ENCODE measurements at places on chromosomes 4 and X.

GRCh38 chr4:41814565-41814964, 66.0 kb upstream of the PHOX2B start:
- DNase-seq = no peak

- DNase-seq = no peak
These were observed 258.2 kb upstream of the JADE1 start for GRCh38 chr4:128551280-128551679.

DNA sequence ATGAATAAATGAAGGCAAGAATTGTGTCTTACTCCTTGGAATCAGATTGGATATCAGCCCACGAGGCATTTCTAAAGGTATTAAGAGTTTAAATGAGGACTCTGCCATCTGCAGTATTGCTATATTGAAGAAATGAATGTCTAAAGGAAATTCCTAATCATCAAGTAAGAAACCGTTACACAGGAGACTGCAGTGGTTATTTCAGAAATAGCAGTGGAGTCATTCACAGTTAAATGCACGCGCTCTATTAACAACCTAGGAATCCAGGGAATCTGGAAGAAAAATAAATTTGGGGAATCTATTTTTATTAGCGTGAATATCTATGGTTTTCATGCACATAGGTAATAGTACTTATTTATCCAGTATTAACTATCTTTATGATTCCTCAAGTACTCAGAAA, 334.2 kb downstream of the TENM3 start:
- DNase-seq = no peak

DNA sequence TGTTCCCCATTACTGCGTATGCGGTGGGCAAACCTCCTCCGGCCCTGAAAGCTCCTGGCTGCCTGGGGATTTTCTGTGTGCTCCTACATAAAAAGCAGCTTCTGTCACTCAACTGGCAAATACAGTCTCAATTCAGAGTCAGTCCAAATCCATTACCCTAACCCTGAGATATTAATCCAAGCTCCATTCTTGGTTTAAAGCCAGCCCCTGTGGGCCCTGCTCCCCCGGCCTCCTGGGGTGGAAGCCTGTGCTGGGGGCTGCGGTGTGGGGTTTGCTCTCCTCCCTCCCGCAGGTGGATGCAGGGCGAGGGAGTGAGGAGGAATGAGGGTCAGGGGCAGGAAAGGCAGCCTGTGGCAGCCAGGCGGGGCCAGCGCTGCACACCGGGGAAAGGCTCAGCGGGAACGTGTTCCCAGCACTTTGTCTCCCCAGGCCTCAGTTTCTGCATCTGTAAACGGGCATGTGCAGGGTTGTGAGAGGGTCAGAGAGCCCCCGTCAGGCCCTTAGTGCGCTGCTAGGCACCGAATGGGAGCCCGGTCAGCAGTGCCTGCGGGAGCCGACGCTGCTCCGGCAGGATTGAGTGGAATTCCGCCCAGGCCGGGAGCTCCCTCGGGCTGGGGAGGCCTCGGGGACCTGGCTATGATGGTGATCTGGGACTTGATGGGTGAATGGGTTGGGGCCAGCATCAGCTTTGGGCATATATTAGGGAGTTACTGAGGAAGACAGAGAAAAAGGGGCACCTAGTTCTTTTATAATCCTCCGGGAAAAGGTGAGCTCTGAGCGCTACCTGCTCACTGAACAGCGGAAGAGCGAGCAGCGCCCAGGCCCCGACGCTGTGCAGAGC, 6.3 kb upstream of the RGS12 start:
- no peak for DNase-seq

DNA sequence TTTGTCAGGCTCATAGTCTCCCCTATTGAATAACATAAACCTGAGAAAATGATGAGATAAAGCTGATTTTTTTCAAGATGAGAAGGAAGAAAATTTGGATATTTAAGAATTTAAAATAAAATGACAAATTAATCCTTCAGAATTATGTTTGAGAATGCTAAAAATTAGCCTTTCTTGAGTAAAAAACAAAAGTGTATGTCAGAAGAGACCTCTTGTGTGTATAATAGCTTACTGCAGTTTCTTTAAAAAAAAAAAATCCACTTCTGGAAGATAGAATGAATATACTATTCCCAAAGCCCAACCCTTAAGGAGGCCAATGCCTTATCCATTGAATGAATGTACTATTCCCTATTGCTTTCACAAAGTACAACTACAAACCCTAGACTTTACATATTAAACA, 281.8 kb downstream of the RAPGEF2 start:
- no peak for DNase-seq

DNA sequence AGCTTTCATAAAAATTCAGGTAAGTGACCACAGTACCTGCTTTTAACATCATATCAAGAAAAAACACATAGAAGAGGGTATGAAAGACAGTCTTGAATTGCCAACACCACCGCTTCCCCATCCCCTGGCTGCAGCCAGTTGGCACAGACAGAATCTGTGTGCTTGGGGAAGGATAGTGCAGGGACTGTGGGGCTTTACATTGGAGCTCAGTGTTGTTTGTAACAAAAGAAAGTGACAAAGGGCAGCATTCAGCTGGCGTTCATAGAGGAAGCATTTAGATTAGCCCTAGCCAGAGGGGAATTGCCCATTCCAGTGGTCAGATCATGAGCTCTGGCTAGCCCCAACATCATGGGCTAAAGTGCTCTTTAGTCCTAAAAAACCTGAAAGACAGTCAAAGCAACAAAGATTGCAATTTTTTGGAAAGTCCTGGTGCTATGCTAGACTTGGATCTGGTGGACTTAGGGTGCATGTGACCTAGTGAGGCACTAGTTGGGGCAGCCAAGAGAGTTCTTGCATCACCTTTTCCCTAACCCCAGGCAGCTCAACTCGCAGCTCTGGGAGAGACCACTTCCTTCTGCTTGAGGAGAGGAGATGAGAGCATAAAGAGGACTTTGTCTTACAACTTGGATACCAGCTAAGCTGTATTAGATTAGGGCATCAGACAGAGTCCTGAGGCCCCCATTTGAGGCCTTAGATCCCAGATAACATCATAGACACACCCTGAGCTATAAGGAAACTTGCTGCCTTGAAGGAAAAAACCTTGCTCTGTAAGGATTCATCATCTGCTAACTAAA, 1602.4 kb upstream of the ADGRL3 start:
- no peak for DNase-seq

GRCh38 chrX:70439016-70439415, 5.6 kb upstream of the DLG3 start:
- no peak for DNase-seq

- DNase-seq = no peak
These were observed 124.6 kb downstream of the NDST3 start for GRCh38 chr4:118158763-118159375.

DNA sequence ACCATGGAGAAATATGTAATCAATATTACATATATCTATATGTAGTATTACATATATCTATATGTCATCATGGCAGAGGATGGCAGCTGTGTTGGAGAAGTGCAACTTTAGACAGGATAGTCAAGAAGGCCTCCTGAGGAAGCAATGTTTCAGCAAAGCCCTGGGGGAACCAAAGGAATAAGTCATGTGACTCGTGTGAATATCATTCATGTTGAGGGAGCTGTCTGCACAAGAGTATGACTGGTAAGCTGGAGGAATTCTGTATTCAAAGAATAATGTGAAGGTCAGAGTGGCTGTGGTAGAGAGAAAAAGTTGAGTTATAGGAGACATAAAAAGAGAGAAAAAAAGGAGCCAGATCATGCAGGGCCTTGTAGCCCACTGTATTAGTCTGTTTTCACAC, 92.9 kb upstream of the EDNRA start:
- no peak for DNase-seq

- DNase-seq = no peak
These were observed 494.0 kb downstream of the PDGFC start for GRCh38 chr4:156477636-156478035.

- DNase-seq = no peak
These were observed 33.3 kb upstream of the RAB33B start for GRCh38 chr4:139420652-139421051.

GRCh38 chr4:183370786-183371185, 48.6 kb upstream of the CLDN24 start:
- no peak for DNase-seq

GRCh38 chr4:27429364-27429871, 568.8 kb downstream of the STIM2 start:
- no peak for DNase-seq

GRCh38 chr4:60657807-60658206, 542.3 kb upstream of the ADGRL3 start:
- no peak for DNase-seq

- no peak for DNase-seq
These were observed 35.5 kb downstream of the CCNI start for GRCh38 chr4:77040270-77040669.

DNA sequence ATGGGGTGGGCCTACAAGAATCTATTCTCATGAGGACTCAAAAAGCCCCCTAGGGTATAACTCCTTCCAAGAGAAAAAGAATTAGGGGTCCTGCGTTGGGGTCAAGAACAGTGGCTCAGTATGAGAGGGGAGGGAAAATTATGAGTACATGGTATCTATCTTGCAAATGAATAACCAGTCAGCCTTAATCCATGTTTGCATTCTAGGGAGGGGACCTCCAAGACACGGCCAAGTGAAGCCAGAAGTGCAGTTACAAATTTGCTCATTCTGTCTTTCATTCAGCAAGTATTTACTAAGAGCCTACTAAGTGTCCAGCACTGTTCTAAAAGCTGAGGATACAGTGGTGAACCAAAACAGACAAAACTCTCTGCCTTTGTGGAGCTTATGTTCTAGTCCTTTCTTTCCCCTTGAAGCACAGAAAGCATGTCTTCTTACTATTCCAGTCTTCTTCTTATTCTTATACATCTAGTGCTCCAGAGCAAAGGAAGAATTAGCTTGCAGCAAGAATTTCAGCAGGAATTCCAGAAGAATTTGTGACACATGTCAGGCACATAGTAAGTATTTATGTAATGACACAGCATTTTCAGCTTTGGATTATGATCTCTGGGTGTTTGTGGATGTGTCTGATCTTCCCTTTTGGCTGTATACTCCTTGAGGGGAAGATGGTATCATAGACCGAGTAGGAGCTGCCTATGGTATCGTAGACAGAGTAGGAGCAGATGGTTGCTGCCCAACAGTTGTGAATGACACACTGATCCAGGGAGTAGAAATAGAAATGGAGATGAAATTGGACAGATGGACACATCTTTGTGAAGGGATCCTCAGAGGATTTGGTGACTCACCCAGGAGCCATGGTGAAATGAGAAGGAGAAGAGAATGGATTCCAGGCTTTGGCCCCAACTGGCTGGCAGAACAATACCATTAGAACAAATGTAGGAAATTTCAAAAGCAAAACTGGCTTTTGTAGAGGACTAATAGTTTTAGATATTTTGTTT, 75.9 kb downstream of the COQ2 start:
- no peak for DNase-seq

DNA sequence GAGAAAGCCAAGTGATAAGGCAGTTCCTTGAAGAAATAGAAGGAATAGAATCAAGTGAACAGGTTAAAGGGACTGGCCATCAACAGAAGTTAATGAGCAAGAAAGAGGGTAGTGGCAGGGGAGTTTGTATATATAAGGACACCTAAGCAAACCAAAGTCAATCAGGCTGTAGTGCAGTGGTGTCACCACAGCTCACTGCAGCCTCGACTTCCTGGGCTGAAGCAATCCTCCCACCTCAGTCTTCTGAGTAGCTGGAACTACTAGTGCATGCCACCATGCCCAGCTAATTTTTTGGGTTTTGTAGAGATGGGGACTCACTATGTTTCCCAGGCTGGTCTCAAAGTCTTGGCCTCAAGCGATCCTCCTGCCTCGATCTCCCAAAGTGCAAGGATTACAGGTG, 15.9 kb downstream of the ACOT9 start:
- DNase-seq = no peak

- no peak for DNase-seq
These were observed 90.7 kb upstream of the ADRA2C start for GRCh38 chr4:3675251-3676115.

DNA sequence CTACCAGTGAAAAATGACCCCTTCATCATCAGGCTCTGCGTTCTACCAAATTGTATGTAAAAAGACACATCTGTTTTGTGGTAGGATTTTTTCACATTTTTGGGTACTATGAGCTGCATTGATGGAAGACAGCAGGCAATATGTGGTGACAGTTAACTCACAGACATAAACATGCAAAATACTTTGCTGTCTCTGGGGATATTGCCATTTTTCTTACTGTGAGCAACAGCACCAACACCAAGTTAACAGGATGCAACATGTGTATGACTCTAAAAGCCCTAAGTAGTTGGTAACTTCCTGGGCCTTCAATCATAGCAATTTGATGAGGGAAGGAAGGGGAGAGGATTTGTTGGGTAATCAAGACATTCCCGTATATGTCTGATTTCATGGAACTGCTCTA, 56.4 kb upstream of the DRP2 start:
- DNase-seq = no peak

GRCh38 chr4:36323816-36324419, 42.5 kb downstream of the DTHD1 start:
- DNase-seq = no peak

DNA sequence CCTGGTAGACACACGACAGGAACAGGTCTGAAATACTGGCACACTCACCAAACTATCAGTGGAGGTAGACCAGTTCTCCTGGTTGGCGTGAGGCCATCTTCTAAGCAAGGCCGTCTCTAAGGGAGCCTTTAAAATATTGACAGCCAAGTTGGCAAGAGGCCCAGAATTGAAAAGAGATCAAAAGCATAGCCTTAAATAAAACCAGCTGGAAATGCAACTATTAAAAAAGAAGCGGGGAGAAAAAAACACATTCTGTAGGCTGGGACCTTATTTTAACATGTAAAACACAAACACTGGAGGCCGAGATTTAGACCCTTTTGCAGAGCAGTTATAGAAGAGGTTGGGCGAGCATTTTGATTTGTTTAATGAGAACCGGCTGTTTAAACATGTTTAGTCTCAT, 233.0 kb upstream of the CLNK start:
- no peak for DNase-seq

GRCh38 chr4:15455290-15455689, 14.4 kb upstream of the CC2D2A start:
- DNase-seq = no peak

- no peak for DNase-seq
These were observed 368.9 kb upstream of the CTSO start for GRCh38 chr4:156322592-156322991.

DNA sequence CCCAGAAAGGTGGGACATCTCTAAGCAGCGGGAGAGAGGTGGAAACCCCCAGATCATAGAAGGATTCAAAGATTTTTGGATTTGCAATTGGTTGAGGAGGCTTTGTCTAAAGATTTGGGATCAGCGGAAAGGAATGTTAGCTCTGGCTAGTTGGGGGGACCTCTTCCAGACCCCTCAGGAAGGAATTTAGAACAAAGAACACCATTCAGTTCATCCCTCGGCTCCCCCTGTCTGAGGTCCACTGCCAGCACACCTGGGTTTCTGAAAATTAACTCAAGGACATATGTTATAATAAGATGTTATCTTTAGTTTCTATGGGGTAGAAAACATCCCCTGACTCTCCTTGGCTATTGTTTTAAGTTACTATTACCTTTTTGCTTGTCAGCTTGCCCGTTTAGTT, 163.6 kb downstream of the CEP135 start:
- no peak for DNase-seq

DNA sequence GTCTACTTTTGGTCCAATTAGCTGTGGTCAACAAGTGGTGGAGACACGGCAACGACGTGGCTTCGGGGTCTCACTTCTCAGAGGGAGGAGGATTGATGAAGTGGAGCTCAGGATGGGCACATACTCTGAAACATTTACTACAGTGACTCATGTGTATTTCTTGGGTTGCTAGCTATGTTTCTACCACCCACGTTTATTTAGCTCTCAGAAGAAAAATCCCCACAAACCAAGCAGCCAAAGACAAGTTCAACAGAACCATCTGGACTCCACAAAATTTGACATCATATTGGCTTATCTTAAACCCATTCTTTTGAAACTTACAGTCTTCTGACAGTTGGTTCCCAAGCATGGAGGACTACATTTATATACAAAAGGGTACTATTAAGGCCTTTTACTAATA, 158.0 kb downstream of the CBLL2 start:
- DNase-seq = no peak

- DNase-seq = no peak
These were observed 43.0 kb downstream of the ENPEP start for GRCh38 chr4:110518889-110519490.
